B cell (primary cell): ENCODE measurements at places on chromosomes 1 and 21. TPM values are rescaled to one million over a fixed set of nuclear protein-coding genes. Genes with fewer than 3 reads are reported as not detected.
A peak's percentile ranks its signal among the peaks of the same experiment; 100 is the strongest.

- peak; percentile 36 for DNase-seq
Measured at GRCh38 chr1:227789084-227790033, 26.1 kb upstream of the PRSS38 start.

RBP7 gene
- total RNA-seq = not detected in 2 replicates

GRCh38 chr21:41333752-41334151 lies 17.2 kb downstream of the FAM3B start:
- DNase-seq = no peak

RAB25 gene
- 0.69 and 1.1 TPM in 2 replicates for total RNA-seq

DNA sequence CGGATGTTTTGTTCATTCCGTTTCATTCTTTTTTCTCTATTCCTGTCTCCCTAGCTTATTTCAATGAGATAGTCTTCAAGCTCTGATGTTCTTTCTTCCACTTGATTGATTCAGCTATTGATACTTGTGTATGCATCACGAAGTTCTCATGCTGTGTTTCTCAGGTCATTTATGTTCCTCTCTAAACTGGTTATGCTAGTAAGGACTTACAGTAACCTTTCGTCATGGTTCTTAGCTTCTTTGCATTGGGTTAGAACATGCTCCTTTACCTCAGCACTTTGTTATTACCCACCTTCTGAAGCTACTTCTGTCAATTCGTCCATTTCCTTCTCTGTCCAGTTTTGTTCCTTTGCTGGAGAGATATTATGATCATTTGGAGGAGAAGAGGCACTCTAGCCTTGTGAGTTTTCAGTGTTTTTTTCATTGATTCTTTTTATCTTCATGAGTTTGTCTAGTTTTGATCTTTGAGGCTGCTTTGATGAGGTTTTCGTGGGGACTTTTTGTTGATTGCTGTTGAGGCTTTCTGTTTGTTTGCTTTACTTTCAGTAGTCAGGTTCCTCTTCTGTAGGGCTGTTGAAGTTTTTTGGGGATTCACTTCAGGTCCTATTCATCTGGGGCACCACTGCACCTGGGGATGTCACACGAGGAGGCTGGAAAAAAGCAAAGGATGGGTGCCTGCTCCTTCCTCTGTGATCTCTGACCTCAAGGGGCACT lies 496.9 kb upstream of the LRRC7 start:
- no peak for DNase-seq

ZNF648 gene
- total RNA-seq = not detected in 2 replicates

GLMN gene
- 13.6 and 15.7 TPM in 2 replicates for total RNA-seq

HIVEP3 gene
- 5.1 and 6.3 TPM in 2 replicates for total RNA-seq

FRRS1 gene
- total RNA-seq = 0.96 and 1.00 TPM in 2 replicates

GRHL3 gene
- not detected in 2 replicates for total RNA-seq

ITLN2 gene
- not detected in 2 replicates for total RNA-seq

OR2M4 gene
- total RNA-seq = not detected in 2 replicates

GRCh38 chr1:29633771-29634170 lies 397.4 kb downstream of the PTPRU start:
- DNase-seq = no peak

DNA sequence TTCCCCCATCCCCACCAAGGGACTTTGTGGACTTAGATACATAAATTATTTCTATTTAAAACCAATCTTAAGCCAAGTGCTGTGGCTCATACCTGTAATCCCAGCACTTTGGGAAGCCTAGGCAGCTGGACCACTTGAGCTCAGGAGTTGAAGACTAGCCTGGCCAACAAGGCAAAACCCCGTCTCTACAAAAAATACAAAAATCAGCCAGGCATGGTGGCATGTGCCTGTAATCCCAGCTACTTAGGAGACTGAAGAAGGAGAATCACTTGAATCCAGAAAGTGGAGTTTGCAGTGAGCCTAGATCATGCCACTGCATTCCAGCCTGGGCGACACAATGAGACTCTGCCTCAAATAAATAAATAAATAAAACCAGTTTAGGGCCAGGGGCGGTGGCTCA lies 4.5 kb upstream of the LAX1 start:
- no peak for DNase-seq

GRCh38 chr1:73218995-73219546 lies 936.7 kb upstream of the NEGR1 start:
- DNase-seq = no peak

- no peak for DNase-seq
Measured at GRCh38 chr1:107824946-107825345, 140.0 kb downstream of the VAV3 start.

DNA sequence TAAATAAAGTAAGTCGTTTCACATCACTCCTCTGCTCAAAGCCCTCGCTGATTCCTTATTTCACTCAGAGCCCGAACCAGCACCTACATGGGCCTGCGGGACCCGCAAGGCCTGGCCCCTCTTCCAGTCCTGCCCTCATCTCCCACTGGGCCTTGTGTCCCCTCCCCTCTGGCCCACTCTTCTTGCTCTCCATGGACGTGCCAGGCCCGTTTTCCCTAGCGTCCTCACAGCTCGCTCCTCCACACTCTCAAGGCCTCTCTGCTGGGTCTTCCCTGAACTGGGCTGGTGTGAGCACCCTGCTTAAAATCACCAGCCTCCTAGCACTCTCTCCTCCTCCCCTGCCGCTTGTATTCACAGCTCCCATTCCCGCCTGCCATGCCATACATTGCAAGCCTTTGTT lies 237.9 kb downstream of the FOXD2 start:
- no peak for DNase-seq

DNA sequence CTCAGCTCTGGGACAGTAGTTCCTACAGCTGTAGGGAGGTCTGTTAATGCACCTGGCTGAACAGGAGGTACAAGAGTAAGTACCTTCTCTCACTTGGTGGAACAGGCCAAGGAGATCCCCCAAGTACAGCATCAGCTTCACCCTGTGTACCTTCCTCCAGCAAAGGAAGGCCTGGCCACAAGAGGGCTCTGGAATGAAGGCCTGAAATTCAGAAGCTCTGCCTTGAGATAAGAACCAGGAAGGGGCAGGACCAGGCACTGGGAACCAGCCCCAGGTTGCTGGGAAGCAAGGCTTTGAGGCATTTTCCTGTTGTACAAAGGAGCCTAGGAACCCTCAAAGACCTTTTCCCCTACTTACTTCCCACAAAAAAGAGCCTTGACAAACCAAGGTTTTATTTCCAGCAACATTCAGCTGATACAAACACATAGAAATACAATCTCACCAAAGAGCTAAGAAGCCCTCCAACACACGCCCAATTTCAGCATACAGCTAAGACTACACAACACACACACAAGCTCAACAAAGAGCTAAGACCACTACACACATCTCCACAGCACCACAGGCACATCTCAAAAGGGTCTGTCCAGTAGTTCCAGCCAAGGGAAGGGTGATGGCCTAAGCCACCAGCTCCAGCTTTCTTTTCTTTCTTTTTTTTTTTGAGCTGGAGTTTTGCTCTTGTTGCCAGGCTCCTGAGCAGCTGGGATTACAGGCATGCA lies 23.5 kb downstream of the F11R start:
- peak; percentile 69 for DNase-seq

- no peak for DNase-seq
Measured at GRCh38 chr1:210686841-210687240, 358.1 kb downstream of the HHAT start.

HAPLN2 gene
- 0.36 TPM in 1 of 2 replicates, not detected in the other for total RNA-seq

TACSTD2 gene
- not detected in 2 replicates for total RNA-seq

DNA sequence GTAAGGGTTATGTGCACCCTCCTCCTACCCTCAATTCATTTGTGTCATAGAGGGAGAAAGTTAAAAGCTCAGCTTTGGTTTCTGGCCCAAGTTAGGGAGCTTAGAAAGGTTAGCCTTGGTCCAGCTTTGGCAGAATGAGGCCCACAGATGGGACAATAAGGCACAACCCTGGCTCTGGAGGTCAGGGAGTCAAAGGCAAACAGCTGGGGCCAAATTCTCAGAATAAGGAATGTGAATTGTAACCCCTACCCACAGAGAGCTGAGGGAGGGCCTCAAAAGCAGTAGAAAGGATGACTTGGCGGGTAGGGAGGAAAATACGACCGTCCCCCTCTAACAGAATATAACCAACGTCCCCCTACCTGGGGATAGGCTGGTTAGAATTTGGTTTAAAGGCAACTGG lies 9.0 kb downstream of the CERS2 start:
- no peak for DNase-seq

CDA gene
- total RNA-seq = not detected in 2 replicates

FMO2 gene
- total RNA-seq = not detected in 2 replicates

- DNase-seq = no peak
Measured at GRCh38 chr1:45552331-45552730, 1.7 kb downstream of the AKR1A1 start.

DNA sequence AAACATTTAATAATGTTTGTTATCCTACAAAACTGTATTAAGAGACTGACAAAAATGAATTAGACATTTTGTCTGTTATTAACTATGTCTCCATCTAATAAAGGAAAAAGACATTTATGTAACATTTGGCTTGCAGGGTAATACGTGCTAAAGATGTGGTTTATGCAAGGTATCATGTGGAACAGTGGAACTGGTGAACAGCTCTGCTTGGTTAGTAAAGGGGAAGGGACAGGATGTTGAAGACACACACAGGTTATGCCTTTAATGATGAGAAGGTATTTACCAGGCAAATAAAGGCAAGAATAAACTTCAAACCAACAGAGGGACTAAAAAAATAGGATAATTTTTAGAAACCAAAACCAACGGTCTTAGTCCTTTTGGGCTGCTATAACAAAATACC lies 93.1 kb downstream of the UCHL5 start:
- DNase-seq = no peak

CDKN2C gene
- 1.7 and 2.5 TPM in 2 replicates for total RNA-seq

DNA sequence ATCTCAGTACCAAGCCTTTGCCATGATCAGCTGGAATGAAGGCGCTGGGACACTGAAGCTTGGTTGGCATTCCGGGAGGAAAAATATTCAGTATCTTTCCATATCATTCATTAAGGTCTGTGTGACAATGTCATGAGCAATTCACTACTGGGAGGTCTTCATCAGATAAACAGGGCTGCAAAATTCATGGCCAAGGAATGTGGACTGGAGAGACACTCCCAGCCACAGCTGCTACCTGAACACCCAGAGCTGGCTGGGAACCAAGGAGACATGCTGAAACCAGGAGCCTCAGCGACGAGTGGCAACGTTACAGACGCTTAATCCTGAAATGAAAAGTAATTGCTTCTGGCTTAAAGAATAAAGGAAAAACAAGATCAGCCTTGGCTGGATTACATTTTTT lies 30.6 kb upstream of the DDAH1 start:
- no peak for DNase-seq

DNA sequence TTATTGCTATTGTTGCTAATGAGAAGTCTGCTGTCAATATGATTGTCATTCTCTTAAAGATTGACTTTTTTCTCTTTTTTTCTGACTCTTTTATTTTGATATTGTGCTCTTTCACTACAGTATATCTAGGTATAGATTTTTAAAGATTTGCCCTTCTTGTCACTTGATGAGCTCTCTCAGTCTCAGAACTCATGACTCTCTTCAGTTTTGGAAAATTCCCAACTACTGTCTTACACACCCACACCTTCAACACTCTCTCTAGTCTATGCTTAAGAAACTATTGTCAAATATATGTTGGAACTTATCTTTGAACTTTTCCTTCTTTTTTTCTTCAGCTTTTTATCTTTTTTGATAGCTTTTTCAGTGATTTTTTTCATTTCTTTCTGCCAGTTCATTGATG lies 50.6 kb downstream of the LMO4 start:
- no peak for DNase-seq

GRCh38 chr1:245441689-245442088 lies 286.9 kb downstream of the KIF26B start:
- DNase-seq = no peak

DNA sequence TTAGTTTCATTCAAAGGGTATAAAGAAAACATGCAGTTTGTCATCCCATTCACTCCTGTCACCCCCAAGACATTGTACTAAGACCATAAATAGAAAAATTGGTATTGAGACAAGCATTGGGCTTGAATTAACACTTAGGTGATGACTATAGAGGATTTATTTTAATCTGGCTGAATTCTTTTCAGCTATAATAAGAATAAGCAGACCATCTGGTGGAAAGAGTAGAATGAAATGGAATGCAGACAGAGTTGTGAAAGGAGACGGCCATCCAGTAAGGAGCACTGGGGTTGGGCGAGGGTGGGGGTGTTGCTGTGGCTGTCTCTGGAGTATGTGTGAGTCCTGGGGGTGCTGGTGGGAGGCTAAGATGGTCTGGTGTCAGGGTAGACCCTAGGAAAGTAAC lies 125.0 kb upstream of the IVNS1ABP start:
- no peak for DNase-seq

DNA sequence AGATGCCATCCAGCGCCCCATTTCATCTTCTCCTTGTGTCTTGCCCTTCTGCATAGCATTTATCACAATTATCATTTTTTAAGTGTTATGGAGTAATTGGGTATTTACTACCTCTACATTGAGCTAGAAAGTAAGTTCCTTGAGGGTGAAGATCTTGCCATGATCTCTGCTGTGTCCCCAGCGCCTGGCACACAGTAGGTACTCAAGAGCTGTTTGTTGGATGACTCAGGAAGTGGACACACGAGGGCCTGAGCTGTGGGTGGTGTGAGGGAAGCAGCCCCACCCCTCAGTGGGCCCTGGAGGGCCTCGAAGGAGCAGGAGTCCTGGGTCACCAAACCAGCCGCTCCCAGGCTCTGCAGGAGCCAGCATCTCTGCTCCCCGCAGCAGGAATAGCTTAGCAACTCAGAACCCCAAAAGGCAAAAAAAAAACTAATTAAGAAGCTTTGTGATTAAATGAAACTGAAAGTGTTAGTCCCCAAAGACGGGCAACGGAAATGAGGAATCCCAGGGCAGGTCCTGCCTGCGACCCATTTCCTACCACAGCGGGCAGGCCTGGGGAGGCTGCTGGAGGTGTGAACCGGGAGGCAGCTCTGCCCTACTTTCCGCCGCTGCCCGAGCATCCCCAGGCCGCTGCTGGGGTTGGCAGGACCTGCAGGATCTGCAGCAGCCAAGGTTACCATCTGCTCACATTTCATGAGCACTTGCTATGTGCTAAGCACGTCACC lies 87.7 kb downstream of the LACTBL1 start:
- no peak for DNase-seq

GRCh38 chr1:9441451-9442133 lies 97.7 kb upstream of the SLC25A33 start:
- no peak for DNase-seq

GRCh38 chr1:113981962-113982931 lies 3.0 kb downstream of the OLFML3 start:
- DNase-seq = no peak
